ENCODE measurements at places on chromosomes 3 and 15. TPM values are rescaled to one million over a fixed set of nuclear protein-coding genes. Genes with fewer than 3 reads are reported as not detected.

DNA sequence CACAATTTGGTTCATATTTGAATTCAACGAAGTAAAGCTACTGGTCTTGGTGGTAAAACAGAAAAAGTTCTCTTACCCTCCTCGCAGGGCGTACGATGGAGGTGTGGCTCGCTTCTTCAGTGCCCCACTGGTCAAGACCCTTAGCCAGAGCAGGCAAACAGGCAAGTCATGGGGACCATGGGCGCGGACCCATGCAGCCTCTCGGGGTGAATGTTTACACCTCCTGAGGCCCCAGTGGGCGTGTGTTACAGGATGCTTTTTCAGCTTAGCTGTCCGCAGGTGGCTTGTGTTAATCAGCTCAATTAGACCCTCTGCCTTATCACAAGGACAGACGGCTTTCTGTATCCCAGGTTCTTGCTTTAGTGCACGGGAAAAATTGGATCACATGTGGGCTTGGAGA is 991.8 kb downstream of the GBE1 start:
- DNase-seq: no peak
- no peak overlapping the region for H3K4me3 ChIP-seq
- no peaks in the 10 kb centered on the region for H3K27me3 ChIP-seq
- H3K4me1 ChIP-seq: no peaks in the 10 kb centered on the region

DNA sequence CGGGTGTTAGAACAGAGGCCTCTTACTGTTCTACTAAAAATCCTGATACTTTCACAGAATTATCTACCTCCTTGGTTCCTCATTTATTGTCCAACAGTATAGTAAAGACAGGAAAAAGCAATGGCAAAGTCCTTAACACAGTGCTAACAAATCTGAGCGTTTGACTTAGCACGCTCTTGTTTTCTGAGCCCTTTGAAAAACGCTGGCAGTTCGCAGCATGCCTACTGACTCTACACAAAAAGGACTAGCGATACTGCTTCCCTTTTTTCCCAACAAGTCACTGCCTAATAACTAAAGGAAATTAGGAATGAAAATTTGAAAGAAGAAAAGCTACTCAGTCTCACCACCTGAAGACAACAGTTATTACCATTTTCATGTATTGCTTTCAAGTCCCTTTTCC is 34.8 kb upstream of the CEMIP start:
- DNase-seq: no peak
- no peaks in the 10 kb centered on the region for H3K27me3 ChIP-seq
- no peak overlapping the region for H3K27ac ChIP-seq
- H3K4me1 ChIP-seq: peaks cover 10% of the 10 kb centered on the region
- no peak overlapping the region for H3K4me3 ChIP-seq
- peaks cover 8% of the 10 kb centered on the region for H3K36me3 ChIP-seq

GRCh38 chr3:126439346-126439967 is 36.2 kb downstream of the ZXDC start:
- H3K4me1 ChIP-seq: no peaks in the 10 kb centered on the region
- H3K4me3 ChIP-seq: no peak overlapping the region
- DNase-seq: no peak
- H3K27ac ChIP-seq: no peak overlapping the region

DNA sequence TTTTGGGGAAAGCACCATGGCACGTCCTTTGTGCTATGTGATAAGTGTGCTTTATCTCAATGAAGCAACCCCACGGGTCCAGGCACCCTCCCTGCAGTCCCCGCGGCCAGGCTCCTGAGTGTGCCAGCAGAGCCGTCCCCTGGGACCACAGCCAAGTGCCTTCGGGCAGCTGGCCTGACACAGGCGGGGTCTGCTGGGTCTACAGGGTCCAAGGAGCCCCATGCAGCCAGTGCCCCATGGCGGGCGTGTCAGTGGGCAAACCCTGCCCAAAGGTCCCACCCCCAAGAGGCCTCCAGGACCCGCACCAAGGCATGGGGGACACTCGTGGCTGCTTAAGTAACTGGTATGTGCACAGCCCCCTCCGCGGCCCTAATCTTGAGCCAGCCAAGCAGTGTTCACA is 35.3 kb downstream of the KLHL25 start:
- H3K36me3 ChIP-seq: peaks cover 7% of the 10 kb centered on the region
- no peaks in the 10 kb centered on the region for H3K4me1 ChIP-seq
- H3K27me3 ChIP-seq: no peaks in the 10 kb centered on the region
- no peak overlapping the region for H3K4me3 ChIP-seq
- no peak overlapping the region for H3K27ac ChIP-seq

DNA sequence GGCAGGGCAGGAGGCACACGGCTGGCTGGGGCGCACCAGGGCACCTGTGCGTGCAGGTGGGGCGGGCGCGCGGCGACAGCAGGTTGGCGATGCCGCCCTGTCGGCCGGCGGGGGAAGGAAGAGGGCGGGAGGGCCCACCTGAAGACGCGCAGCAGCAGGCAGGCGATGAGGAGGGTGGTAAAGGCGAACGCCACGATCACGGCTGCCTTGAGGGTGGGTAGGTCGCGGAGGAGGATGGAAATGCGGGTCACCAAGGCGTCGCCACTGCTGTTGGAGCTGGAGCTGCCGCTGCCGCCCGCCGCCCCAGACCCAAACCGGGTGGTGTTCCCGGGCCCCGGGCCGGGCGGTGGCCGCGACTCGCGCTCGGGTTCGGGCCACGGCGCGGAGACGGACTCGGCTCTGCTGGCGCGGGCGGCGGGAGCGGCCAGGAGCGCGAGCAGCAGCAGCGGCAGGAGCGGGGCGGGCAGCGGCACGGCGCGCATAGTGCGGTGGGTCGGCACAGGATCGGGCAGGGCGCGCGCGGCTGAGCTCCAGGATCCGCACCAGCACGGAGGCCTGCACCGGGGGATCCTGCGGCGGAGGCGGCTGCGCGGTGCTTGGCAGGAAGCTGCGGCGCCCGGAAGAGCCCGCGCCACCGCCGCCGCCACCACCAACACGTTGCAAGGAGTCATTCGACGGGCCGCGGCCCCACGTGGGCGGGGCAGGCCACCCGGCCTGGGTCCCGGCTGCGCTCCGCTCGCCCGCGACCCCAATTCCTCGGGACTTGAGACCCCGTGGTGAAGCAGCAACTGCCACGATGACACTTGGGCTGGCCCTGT is at the start of gene FAM174B:
TSS of gene FAM174B (minus strand) at position 598 of the 818 bp plus-strand sequence.
- DNase-seq: no peak
- H3K27ac ChIP-seq: no peak within 1 kb of the TSS
- H3K27me3 ChIP-seq: peaks cover 26% of the 10 kb centered on the region
- no peaks in the 10 kb centered on the region for H3K36me3 ChIP-seq

- peaks cover 71% of the 10 kb centered on the region for H3K27me3 ChIP-seq
- no peak overlapping the region for H3K27ac ChIP-seq
- no peak for DNase-seq
- H3K4me3 ChIP-seq: no peak overlapping the region
- no peaks in the 10 kb centered on the region for H3K36me3 ChIP-seq
- H3K4me1 ChIP-seq: no peaks in the 10 kb centered on the region
Observed at GRCh38 chr15:69648775-69649735, 196.4 kb downstream of the RPLP1 start.

DNA sequence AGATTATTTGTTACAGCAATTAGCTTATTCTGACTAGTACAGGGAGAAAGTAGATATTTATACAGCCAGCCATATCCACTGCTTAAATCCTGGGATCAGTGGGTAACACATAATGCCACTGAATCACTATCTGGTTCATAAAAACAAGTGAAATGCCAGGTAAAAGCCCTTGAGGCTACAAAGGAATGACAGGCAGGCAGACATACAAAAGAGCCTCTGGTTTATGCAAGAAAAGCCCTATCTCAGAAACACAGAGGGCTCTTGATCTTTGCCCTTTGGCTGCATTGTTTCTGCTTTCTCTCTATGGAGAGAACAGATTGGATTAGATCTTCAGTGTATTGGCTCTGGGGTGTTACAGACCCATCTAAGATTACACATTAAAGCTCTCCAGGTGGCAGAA is 115.4 kb upstream of the GADL1 start:
- no peaks in the 10 kb centered on the region for H3K4me1 ChIP-seq
- no peaks in the 10 kb centered on the region for H3K27me3 ChIP-seq
- H3K27ac ChIP-seq: no peak overlapping the region
- no peak for DNase-seq
- H3K4me3 ChIP-seq: no peak overlapping the region
- H3K36me3 ChIP-seq: no peaks in the 10 kb centered on the region

- H3K27ac ChIP-seq: no peak overlapping the region
- peaks cover 36% of the 10 kb centered on the region for H3K27me3 ChIP-seq
- DNase-seq: no peak
- no peak overlapping the region for H3K4me3 ChIP-seq
- H3K36me3 ChIP-seq: no peaks in the 10 kb centered on the region
Observed at GRCh38 chr15:101549647-101550046, 60.1 kb upstream of the PCSK6 start.

GRCh38 chr3:26840272-26840870 is 217.8 kb downstream of the LRRC3B start:
- H3K4me1 ChIP-seq: no peaks in the 10 kb centered on the region
- DNase-seq: no peak
- H3K36me3 ChIP-seq: no peaks in the 10 kb centered on the region
- no peak overlapping the region for H3K4me3 ChIP-seq
- H3K27ac ChIP-seq: no peak overlapping the region

GRCh38 chr3:184354121-184354728 is 7.2 kb downstream of the CLCN2 start:
- no peak overlapping the region for H3K4me3 ChIP-seq
- no peaks in the 10 kb centered on the region for H3K27me3 ChIP-seq
- H3K36me3 ChIP-seq: peaks cover 22% of the 10 kb centered on the region

DNA sequence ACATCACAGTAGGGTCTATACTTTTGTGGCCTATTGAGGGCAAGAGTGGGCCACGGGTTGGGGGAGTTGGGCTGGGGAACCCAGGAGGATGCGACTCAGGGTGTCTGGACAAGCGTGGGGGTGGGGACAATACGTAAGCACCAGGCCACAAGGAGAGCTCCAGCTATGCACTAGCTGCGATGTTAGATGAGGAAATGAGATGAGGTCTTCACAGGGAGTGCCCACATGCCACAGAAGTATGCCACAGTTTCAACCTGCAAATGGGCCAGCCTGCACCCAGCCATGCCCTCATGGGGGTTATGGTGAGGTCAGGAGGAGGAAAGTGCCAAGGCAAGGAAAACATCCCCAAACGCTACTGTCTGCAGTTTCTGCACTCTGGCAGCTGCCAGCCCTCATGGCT is 30.5 kb downstream of the CACNA2D2 start:
- no peak overlapping the region for H3K4me3 ChIP-seq
- peaks cover 22% of the 10 kb centered on the region for H3K27me3 ChIP-seq
- no peaks in the 10 kb centered on the region for H3K36me3 ChIP-seq
- no peak overlapping the region for H3K27ac ChIP-seq
- DNase-seq: no peak

DNA sequence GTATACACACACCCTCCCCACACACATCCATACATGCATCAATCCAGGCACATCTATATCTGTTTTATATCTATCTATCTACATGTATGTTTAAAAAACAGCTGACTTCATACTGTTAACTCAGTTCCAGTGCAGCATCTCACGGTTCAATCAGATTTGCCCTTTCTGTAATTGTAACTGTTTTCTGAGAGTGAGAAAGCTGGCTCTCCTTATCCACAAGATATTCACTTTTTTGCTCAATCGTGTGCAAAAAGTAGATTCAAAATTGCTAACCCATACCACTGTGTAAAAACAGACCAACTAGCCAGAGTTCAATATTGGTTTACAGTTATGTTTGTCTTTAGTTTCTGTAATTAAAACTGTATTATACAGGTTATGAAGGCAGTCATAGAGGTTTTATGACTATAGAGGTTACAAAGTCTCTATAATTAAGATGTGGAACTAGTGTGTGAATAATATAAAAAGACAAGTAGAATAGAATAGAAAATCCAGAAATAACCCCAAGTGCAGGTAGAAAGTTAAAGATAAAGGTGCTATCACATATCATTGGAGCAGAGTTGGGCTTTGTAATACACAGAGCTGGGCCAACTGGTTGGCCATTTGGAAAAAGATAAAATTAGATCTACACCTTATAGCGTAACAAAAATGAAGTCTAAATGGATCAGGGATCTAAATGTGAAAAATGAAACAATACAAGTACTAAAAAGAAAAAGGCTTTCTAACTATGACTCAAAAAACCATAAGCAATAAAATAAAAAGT is 20.1 kb upstream of the MCF2L2 start:
- H3K4me3 ChIP-seq: peak overlapping the region; percentile 26
- no peak overlapping the region for H3K27ac ChIP-seq
- peaks cover 2% of the 10 kb centered on the region for H3K4me1 ChIP-seq
- H3K27me3 ChIP-seq: peaks cover under 1% of the 10 kb centered on the region
- peaks cover under 1% of the 10 kb centered on the region for H3K36me3 ChIP-seq
- no peak for DNase-seq

DNA sequence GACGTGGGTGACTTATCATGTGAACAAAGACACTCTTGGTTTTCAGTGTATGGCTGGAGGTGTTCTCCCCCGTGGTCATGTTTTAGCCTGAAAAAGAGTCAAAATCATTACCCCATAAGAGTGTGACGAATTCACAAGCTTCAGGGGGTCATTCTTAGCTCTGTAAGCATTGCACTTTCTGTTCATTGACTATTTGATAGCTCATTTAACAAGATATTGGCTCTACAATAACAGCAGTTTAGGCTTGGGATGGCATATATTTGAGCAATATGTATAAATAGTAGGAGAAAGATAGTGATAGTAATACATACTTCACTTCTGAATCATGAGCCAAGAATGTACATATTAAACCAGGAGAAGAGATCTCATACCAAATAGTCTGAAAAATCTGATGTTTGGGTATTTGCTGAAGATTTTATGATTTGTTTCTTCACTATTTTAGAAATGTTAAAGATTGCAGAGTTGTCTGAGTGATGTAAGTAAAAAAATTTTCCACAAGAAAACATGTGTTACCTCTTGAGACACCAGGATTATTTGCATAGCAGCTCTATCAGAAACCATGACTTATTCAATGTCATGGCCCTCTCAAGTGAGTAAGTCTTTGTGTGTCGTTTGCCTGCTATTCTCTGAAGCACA is 996.0 kb downstream of the OTOL1 start:
- H3K27ac ChIP-seq: no peak overlapping the region
- no peak overlapping the region for H3K4me3 ChIP-seq
- no peaks in the 10 kb centered on the region for H3K27me3 ChIP-seq
- H3K36me3 ChIP-seq: no peaks in the 10 kb centered on the region
- DNase-seq: peak; percentile 84
- H3K4me1 ChIP-seq: peaks cover 4% of the 10 kb centered on the region

GRCh38 chr3:119660474-119661440 is at the start of gene POPDC2:
Gene POPDC2 (minus strand): TSS chr3:119660589. CDS start chr3:119660423, 166 bp downstream.
- H3K27ac ChIP-seq: no peak within 1 kb of the TSS
- peaks cover 2% of the 10 kb centered on the region for H3K4me1 ChIP-seq
- no peak within 1 kb of the TSS for H3K4me3 ChIP-seq
- H3K36me3 ChIP-seq: no peaks in the 10 kb centered on the region

Gene CP
- total RNA-seq: 0.28 TPM

Gene HDDC3
- 7.2 TPM for total RNA-seq

Gene ULK4
- 5.0 TPM for total RNA-seq

Gene CYFIP1
- total RNA-seq: 144 TPM

Gene SEMA3F
- total RNA-seq: 9.2 TPM

Gene CFAP91
- total RNA-seq: not detected

All from IMR-90 (cell line).